ENCODE measurements at places on chromosomes 6 and 20.

GRCh38 chr6:105767541-105767940 is 318.6 kb upstream of the PRDM1 start:
- no peak for DNase-seq

DNA sequence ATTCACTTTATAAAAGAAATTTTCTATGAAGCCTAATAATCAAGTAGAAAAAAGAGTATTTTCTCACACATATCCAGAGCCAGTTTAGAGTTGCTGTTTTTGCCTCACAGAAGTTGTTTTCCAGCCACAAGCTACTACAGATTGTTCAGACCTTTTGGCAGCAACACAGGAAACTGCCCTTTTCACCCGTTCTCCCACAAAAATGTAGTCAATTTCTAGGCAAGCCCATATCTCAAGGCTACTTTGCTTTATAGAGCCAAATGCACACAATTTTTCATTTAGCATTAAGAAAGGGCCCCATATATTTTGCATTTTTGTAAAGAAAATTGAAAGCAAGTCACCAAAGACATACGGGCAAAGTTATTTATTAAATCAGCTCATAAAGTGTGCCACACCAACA is 49.5 kb downstream of the EPB41L2 start:
- no peak for DNase-seq

DNA sequence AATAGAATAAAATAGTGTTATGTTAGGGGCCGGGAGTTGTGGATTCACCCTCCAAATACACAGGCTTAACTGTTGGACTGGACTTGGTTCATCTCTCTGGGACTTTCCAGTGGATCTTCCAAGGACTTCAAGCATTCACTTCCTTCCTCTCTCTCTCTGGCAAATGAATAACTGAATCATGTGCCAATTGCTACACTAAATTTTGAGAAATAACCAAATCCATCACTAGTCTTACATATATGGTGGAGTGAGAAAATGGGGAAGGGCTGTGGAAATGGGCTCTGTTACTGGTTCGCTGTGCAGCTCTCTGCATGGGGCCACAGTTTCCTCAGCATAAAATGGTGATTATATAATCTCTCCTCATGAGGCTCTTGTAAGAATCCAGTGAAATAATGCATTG is 6.8 kb upstream of the KIAA1755 start:
- DNase-seq = no peak

- no peak for DNase-seq
Observed at GRCh38 chr6:150922137-150922536, 56.6 kb downstream of the MTHFD1L start.

DNA sequence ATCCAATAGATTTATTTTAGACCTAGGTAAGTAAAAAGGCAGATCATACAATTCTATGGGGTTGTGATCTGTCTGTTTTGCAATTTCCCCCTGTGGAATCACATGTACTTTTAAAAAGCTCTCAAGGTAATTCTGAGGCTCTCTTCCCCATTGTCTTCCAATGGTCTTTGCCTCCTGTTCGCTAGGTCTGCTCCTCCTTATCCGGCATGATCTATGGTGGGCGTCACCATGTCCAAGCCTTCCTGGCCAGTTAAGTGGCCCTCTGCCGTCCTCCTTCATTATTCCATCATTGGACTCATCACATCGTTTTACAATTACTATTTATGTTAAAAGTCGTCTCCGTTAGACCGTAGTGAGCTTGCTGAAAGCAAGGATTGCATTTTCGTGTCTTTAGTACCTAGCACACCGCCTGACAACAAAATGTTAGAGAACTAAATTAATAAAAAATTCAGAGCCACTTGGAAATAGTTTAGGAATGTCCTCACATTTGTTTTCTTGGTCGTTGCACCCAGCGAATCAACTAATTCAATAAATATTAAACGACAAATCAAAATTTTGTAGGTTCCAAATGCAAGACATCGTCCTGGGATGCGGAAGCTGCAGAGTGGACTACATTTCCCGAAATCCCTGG is 2.2 kb upstream of the STXBP5 start:
- DNase-seq = no peak

GRCh38 chr6:158761746-158762145 is 57.4 kb downstream of the EZR start:
- no peak for DNase-seq
